NCI-H2029 (cell line): ENCODE measurements at places on chromosomes 5 and 9.

GRCh38 chr9:81686614-81687520, 2.5 kb downstream of the TLE1 start:
- DNase-seq: peak; percentile 80

DNA sequence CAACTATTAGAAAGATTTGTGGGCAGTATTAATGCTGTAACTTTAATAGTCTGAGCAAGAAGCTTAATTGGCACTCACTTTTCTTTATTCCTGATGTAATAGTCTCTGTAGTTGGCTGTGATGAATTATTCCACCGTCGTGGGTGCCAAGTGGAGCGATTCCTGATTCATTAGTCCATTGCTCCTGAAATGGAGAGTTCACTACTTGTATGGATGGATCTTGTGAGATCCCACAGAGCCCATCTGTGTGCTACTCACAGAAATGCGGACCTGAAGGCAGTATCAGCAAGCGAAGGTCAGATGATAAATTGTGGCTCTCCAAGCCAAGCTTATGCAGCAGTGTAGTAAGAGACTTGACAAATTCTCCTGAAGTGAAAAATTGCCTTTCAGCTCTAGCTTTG, 212.2 kb downstream of the CHSY3 start:
- DNase-seq: no peak

- DNase-seq: no peak
Observed at GRCh38 chr5:56755036-56755555, 60.3 kb upstream of the MAP3K1 start.

DNA sequence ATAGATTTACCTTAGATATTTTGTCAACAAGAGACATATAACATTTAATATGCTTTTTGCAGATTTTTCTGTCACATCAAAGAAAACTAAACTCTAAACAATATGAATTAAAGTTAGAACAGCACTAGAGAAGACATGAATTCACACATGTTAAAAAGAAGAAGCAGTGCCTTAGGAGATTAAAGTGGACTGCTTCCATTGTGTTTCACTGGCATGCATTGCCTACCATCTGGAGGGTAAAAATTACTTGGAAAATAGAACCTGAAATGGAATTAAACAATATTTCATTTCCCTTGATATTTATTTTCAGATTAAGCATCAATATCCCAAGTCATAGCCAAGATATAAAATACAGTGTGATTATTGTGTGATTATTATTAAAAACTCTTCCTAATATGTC, 319.4 kb upstream of the CDH18 start:
- no peak for DNase-seq

GRCh38 chr9:97984188-97985057, 1.3 kb downstream of the ANP32B start:
- peak; percentile 43 for DNase-seq

DNA sequence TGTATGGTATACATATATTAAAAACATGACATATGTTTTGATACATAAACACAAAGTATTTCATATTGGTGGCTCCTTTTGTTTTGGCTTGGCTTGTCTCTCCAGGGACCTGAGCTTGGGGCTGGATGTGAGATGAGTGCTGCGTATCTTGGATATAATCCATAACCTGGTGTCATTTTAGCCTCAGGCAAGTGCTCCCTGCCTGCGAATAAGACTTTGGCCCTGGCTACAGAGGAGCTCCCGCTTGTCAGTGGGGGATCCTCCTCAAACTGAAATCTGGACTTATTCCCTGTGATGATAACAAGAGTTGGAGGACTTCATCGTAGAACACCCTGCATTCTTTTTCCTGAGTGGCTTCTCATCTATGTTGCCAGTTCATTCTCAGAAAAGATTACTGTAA, 341.7 kb upstream of the CLINT1 start:
- no peak for DNase-seq

- no peak for DNase-seq
Observed at GRCh38 chr5:74625742-74626241, 14.7 kb downstream of the ENC1 start.

- DNase-seq: no peak
Observed at GRCh38 chr9:113616621-113617496, 153.3 kb downstream of the RGS3 start.

DNA sequence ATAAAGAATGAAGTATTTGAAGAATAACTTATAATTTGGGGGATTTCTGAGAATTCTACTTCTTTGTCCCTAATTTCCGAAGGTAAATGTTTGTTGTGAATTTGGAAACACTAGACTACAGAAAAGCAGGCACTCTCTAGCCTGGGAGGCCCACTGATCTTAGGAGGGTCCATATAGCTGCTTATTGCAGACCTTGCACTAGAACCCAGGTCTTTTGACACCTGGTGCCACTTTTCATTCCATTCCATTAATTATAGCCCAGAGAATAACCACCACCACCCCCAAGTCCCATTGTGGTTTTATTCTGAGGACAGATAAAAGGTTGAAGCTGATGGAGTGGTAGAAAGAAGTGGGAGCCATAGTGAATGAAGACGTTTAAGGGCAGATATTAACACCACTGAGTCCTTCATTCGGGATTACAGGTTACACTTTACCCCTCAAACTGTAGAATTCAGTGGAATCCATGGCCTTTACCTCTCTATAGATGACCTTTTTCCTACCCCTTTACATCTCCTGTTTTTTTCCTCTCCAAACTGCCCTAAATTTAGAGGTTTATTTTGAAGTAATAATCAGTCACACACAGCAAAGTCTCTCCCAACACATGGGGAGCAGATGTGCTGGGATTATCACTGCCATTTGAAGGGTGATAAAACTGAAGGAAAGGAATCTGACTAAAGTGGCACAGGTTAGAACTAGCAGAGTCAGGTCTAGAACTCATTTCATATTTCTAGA, 12.0 kb upstream of the PSMD5 start:
- DNase-seq: no peak

DNA sequence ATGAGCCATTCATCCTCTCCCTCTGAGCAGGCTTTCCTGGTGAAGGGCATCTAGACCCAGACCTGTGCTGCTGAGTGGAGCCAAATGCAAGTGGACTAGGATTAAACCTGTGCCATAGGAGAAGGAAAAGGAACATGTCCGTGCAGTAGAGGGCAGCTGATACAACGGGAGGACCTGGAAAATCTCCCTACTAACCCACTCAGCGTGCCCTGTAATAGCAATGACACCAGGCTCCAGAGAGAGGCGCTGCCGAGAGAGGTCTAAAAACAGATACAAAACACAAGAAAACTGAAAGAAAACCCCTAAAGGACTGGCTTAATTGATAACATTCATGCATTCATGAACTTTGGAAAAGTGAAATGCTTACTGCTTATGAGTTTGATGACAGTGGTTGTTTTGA, 60.8 kb downstream of the PFDN1 start:
- DNase-seq: no peak

DNA sequence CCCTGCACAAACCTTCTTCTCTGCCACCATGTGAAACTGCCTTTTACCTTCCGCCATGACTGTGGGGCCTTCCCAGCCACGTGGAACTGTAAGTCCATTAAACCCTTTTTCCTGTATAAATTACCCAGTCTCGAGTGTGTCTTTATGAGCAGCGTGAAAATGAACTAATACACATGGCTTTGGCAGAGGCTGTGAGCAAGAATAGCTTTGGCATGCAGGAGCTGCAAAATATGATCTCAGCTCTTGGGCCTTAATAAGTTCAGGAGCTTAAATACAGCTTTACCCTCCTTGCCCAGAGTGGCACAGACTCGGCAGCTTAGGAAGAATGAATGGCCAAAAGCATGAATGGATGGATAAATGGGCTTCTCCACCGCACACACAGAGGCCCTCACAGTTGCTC, 15.7 kb upstream of the SLC36A1 start:
- no peak for DNase-seq

GRCh38 chr5:172523146-172523745, 68.9 kb upstream of the SH3PXD2B start:
- DNase-seq: no peak

DNA sequence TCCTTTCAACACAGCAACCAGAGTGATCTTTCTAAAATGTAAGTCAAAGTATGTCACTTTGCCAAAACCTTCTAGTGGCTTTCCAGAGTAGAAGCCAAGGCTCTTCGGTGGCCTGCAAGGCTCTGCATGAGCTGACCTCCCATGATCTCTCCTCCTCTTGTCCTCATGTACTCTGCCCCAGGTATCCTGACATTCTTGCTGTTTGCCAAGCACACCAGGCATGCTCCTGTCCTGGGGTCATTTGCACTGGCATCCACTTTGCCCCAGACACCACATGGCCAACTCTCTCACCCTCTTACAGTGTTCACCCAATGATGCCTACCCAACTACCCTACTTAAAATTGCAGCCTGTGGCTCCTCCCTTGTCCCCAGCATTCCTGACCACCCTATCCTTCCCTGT, 86.3 kb downstream of the ZNF618 start:
- DNase-seq: no peak

GRCh38 chr5:68172314-68172713, 43.2 kb upstream of the PIK3R1 start:
- no peak for DNase-seq

GRCh38 chr5:125750861-125751186, 672.4 kb upstream of the GRAMD2B start:
- no peak for DNase-seq

DNA sequence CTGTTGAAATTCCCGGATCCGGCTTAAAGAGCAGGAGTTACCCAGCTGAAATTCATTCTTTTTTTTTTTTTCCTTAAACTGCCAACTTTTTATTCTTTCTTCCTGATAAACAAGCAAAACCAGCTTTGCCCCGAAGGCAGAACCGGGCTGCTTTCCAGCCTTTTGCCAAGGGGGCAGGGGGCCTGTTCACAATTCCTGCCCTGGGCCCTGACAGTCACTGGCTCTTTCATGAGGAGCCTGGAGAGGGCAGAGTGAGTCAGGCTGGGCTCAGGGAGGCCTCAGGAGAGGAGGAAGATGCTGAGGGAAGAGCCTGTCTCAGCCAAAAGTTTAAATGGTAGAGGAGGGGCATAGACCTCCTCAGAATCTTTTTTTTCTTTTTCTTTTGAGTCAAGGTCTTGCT, 4.8 kb downstream of the GLIPR2 start:
- DNase-seq: no peak

- no peak for DNase-seq
Observed at GRCh38 chr9:89422151-89422975, 75.5 kb downstream of the SEMA4D start.

GRCh38 chr5:85375525-85375924, 990.8 kb upstream of the EDIL3 start:
- no peak for DNase-seq

GRCh38 chr5:159444441-159445082, 114.3 kb upstream of the IL12B start:
- no peak for DNase-seq

DNA sequence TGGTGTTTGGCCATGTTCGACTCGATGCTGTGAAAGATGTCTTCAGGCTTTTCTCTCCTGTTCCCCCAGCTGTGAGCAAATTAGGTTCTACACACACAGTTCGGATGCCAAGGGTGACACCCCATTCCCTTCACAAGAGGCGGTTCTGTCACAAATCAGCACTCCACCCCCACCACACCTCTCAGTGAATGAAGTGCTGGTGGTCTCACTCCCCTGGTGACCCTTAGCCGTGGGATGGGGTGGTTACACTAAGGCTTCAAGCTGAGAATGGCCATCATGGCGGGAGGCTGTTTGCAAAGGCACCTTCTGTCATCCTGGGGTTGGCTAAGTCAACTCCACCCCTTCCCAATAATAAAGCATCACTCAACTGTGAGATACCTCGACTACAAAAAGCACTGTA, 26.4 kb downstream of the AMBP start:
- DNase-seq: no peak

- no peak for DNase-seq
Observed at GRCh38 chr9:114981063-114981462, 50.7 kb upstream of the TNFSF8 start.

DNA sequence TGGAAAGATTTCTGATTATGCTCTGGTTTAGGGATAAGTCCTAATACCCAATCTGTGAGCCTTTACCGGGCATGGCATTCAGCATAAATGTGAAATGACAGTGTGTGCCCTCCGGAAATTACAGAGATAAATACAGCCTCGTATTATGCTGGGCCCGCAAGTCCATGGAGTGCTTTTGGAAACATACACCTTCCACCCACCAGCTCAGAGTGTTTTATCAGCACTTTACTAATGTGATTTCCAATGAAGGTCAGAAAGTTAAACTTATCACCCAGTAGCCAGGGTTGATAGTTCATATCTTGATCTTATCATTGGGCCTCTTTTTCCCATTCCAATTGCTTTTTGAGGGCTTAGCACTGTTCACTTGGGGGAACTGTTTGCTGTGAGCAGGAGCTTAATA, 94.8 kb downstream of the SGCD start:
- no peak for DNase-seq

DNA sequence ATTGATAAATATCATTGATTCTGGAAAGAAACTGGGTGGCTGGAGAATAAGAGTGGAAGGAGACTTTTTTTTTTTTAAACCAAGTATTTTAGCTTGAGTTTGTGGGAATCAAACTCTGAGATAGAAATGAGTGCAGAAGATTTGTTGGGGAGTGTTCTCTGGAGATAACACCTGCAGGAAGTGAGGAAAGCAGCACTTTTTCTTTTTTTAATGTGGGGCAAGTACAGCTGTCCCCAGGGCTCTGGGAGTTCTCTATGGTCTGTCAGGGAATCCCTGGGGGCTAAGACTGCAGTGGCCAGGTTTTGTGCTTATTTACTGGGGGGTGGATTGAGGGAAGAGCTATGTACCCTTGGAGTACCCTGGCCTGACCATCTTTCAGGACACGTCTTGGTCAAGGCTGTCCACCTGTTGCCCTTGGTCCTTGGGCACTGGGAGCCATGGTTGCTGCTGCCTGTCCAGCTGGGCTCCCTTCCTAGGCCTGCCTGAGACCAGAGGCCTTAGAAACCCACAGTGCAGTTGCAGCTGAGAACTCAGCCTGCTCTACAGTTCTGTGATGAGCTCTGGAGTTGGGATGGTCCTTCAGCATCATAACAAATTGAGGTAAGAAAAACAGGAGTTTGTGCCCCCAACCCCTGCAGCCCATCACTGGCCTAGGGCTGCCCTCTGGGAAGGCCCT, 85.8 kb downstream of the PHAX start:
- no peak for DNase-seq

GRCh38 chr9:127130661-127131538, 8.5 kb upstream of the ANGPTL2 start:
- DNase-seq: no peak
